ENCODE measurements at places on chromosomes 11 and 22. TPM values are rescaled to one million over a fixed set of nuclear protein-coding genes. Genes with fewer than 3 reads are reported as not detected.

- peaks cover 27% of the 10 kb centered on the region for H3K4me1 ChIP-seq
- no peak for DNase-seq
- H3K36me3 ChIP-seq, result peaks cover 37% of the 10 kb centered on the region
- no peak overlapping the region for H3K4me3 ChIP-seq
- no peaks in the 10 kb centered on the region for H3K27me3 ChIP-seq
Observed at GRCh38 chr22:45334528-45334927, 24.8 kb downstream of the FAM118A start.

GRCh38 chr11:103486604-103487003, 377.4 kb downstream of the DYNC2H1 start:
- no peak for DNase-seq
- H3K4me1 ChIP-seq, result no peaks in the 10 kb centered on the region
- no peaks in the 10 kb centered on the region for H3K27me3 ChIP-seq
- no peak overlapping the region for H3K4me3 ChIP-seq
- H3K36me3 ChIP-seq, result no peaks in the 10 kb centered on the region

DNA sequence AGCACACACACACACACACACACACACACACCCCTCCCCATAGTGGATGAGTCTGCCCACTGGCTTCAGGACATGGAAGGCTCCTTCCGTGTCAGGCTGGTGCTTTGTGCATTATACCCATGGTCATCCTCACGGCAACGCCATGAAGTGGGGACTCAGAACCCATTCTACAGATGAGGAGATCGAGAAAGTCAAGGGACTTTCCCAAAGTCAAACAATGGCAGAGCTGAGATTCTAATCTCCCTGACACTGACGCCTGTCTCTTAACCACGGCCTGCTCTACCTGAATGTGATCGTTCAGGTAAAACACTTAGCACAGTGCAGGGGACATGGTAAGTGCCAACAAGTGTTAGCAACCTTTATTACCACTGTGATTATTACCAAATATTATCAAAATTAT, 4.3 kb upstream of the MN1 start:
- H3K4me3 ChIP-seq, result no peak overlapping the region
- no peak for DNase-seq
- no peaks in the 10 kb centered on the region for H3K27me3 ChIP-seq
- no peak overlapping the region for H3K27ac ChIP-seq
- peaks cover 47% of the 10 kb centered on the region for H3K4me1 ChIP-seq

GRCh38 chr22:43183496-43184277, 3.2 kb downstream of the TTLL12 start:
- H3K4me1 ChIP-seq, result peaks cover 37% of the 10 kb centered on the region
- no peak overlapping the region for H3K27ac ChIP-seq
- no peak overlapping the region for H3K4me3 ChIP-seq
- DNase-seq, result no peak

TEX54 gene
- total RNA-seq, result not detected

OR8D4 gene
- not detected for total RNA-seq

DNA sequence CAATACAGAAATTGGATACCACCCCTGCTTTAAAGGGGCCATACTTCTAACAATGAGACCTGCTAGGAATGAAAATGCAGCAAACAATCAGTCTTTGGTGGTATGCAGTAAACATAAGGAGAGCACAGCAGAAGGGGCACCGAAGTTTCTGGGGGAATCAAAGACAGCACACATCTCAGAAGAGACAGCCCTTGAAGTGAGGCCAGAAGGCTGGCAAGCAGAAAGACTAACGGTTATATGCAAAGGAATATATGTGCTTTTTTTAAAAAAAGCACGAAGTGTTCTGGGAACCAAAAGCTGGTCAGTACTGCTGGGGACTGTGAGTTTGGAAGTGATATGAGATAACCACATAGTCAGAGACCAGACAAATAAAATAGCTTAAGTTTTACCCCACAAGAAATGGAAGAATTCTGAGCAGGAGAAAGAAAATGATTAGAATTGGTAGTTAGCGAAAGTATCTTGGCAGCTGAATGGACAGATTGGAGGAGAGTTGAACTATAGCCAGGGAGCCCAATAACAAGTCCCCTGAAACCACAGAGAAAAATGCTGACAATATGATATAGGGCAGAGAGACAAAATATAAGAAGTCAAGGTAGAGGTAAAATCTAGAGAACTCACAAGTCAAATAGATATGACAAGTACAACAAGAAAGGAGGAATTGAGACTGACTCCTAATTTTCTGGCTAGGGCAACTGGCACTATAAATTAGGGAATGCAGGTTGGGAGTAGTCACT, 125.7 kb downstream of the MRTFA start:
- H3K36me3 ChIP-seq, result no peaks in the 10 kb centered on the region
- no peak overlapping the region for H3K4me3 ChIP-seq
- H3K27me3 ChIP-seq, result no peaks in the 10 kb centered on the region
- H3K4me1 ChIP-seq, result peaks cover 67% of the 10 kb centered on the region

OR52H1 gene
- not detected for total RNA-seq

OPCML gene
- 0.17 TPM for total RNA-seq

DNA sequence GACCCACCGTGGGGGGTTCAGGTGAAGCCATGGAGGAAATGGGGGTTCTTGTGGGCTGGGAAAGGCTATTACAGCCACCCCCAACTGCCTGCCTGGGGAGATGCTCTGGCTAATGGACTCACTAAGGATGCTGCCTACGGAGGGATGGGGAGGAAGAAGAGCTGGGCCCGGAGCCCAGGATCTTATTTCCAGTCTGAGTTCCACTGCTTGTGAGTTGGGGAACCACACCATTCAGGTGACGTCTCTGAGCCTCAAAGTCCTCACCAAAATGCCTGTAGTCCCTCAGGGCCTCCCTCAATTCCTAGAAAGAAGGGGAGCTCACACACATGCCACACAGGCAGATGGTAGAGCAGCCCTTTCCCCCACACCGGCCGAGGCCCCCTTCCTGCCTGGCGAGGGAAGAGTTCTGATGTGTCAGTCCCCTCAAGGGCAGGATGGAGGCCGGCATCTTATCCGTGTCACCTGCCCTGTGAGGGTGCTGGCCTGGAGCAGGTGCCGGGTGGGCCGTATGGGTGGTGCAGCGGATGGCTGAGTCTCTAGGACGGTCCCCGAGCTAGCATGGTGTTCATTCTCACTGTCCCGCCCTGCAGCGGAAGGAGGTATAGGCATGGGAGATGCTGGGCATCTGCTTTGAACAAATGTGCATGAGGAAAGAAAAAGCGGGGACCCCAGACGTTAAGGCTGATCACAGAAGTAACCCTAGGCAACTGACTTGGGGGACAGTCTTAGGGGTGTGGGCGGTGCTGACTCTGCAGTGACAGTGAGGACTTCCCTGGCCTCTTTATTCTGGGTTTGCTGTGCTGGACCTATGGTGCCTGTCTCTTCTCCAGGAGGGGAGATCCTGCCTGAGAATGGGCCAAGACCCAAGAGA, 15.7 kb downstream of the MRGPRF start:
- H3K27me3 ChIP-seq, result peaks cover 5% of the 10 kb centered on the region
- DNase-seq, result no peak
- peaks cover 52% of the 10 kb centered on the region for H3K4me1 ChIP-seq
- no peaks in the 10 kb centered on the region for H3K36me3 ChIP-seq
- H3K27ac ChIP-seq, result peak overlapping the region; percentile 98

- H3K27me3 ChIP-seq, result no peaks in the 10 kb centered on the region
- no peak for DNase-seq
- peaks cover 37% of the 10 kb centered on the region for H3K4me1 ChIP-seq
- peaks cover 15% of the 10 kb centered on the region for H3K36me3 ChIP-seq
- no peak overlapping the region for H3K27ac ChIP-seq
Observed at GRCh38 chr22:20316844-20317401, 2.9 kb downstream of the DGCR6L start.

- H3K27me3 ChIP-seq, result no peaks in the 10 kb centered on the region
- no peaks in the 10 kb centered on the region for H3K4me1 ChIP-seq
- H3K27ac ChIP-seq, result no peak overlapping the region
- H3K4me3 ChIP-seq, result no peak overlapping the region
Observed at GRCh38 chr11:97856666-97857065, 1164.1 kb upstream of the CNTN5 start.

GRCh38 chr22:27993201-27993635, 74.2 kb upstream of the PITPNB start:
- peaks cover 18% of the 10 kb centered on the region for H3K4me1 ChIP-seq
- peaks cover 62% of the 10 kb centered on the region for H3K36me3 ChIP-seq
- DNase-seq, result no peak

NAALADL1 gene
- 22.8 TPM for total RNA-seq

GRCh38 chr22:23084453-23085350, 14.4 kb downstream of the GNAZ start:
- no peaks in the 10 kb centered on the region for H3K27me3 ChIP-seq
- peaks cover 17% of the 10 kb centered on the region for H3K4me1 ChIP-seq
- H3K36me3 ChIP-seq, result no peaks in the 10 kb centered on the region
- DNase-seq, result no peak
- no peak overlapping the region for H3K4me3 ChIP-seq

DNA sequence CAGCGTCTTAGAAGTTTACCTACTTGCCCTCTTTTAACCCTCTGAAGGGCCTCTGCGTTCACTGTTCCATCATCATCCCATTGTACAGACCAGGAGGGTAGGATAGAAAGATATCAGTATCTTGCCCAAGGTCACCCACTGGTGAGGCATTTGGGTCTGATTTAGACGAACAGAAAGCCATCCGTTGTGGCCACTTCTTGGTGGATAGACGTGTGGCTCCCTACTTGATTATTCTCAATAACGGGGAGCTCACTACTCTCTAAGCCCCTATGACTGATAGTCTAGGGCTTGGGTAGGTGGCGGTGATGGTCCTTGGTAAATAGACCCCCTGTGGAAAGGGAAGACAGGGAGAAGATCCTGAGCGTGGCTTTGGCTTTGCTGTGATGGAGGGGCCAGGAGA, 28.6 kb upstream of the PRR5 start:
- peaks cover 5% of the 10 kb centered on the region for H3K4me1 ChIP-seq
- no peaks in the 10 kb centered on the region for H3K36me3 ChIP-seq
- no peak for DNase-seq
- no peak overlapping the region for H3K27ac ChIP-seq
- H3K4me3 ChIP-seq, result no peak overlapping the region

CCS gene
- total RNA-seq, result 27.8 TPM

DNA sequence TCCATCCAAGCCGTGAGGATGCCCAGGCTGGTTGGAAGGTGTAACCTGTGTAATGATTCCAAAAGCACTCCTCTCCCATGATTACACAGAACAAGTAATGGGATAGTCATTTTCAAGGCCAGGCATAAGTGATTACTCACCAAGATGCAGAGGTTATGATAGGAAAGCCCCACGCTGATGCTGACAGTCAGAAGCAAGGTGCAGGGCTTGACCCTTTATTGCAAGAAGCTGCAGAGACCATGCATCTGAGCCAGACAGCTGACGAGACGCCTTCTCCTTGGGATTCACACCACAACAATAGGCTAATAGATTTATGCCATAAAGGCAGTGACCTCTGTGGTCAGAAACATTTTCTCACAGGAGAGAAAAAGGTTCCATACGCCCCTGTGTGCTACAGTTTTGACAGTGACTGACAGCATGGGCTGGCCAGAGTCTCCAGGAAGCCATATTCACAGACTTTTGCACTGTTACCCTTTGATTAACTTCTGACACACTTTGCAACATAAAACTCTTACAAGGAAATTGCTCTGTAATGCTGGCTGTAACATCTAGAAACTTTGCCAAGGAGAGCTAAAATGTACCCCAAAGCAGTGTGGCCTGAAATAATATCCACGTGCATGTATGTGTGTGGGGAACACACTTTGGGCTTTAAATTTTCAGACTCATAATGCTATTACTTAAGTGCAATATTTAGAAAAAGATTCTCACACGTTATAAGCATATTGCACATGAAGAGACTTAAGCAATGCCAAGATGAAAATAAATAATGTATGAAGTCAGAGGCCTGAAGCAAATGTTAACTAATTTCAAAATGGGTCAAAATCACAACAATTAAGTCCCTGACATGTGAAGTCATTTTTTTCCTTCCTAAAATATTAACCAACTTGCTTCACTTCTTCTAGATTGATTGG, 1079.0 kb upstream of the TENM4 start:
- no peak overlapping the region for H3K4me3 ChIP-seq
- no peak overlapping the region for H3K27ac ChIP-seq
- H3K27me3 ChIP-seq, result no peaks in the 10 kb centered on the region
- DNase-seq, result no peak
- no peaks in the 10 kb centered on the region for H3K4me1 ChIP-seq

DNA sequence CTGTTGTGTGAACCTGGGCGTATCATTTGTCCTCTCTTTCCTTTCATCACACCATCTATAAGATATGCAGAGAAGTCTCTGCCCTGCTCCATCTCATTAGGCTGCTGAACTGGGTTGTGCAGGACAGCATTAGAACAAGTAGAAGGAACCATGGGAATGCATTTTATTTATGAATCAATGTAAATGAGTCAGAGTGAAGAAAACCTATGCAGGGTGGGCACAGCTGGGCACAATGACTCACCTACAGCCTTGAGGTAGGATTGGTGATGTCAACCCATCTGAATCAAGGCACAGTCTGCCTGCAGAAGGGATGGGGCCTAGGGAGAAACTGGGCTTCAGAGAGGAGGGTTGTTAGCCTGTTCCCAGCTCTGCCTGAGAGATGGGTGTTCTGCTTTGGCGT, 123.4 kb downstream of the CSNK2A3 start:
- H3K27ac ChIP-seq, result no peak overlapping the region
- peaks cover 4% of the 10 kb centered on the region for H3K4me1 ChIP-seq
- DNase-seq, result no peak
- no peaks in the 10 kb centered on the region for H3K36me3 ChIP-seq
- H3K27me3 ChIP-seq, result no peaks in the 10 kb centered on the region

- H3K27me3 ChIP-seq, result no peaks in the 10 kb centered on the region
- peaks cover 18% of the 10 kb centered on the region for H3K36me3 ChIP-seq
- H3K27ac ChIP-seq, result no peak overlapping the region
Observed at GRCh38 chr11:64792482-64792881, 10.5 kb downstream of the MAP4K2 start.

GRCh38 chr11:121669422-121669821, 216.7 kb upstream of the SORL1-AS1 start:
- H3K4me3 ChIP-seq, result no peak overlapping the region
- H3K4me1 ChIP-seq, result peaks cover 43% of the 10 kb centered on the region
- H3K27me3 ChIP-seq, result no peaks in the 10 kb centered on the region
- no peaks in the 10 kb centered on the region for H3K36me3 ChIP-seq

DNAJB7 gene
- not detected for total RNA-seq

TBX10 gene
- total RNA-seq, result not detected

GRCh38 chr11:35525501-35526175, at the start of gene PAMR1:
TSS of gene PAMR1 (minus strand) at chr11:35525616. CDS start at chr11:35525585, 31 bp downstream.
- DNase-seq, result peak; percentile 92
- no peaks in the 10 kb centered on the region for H3K36me3 ChIP-seq
- peak within 1 kb of the TSS; percentile 44 for H3K27ac ChIP-seq
- H3K27me3 ChIP-seq, result no peaks in the 10 kb centered on the region
- peaks cover 18% of the 10 kb centered on the region for H3K4me1 ChIP-seq

GRCh38 chr11:58654079-58654907, 31.8 kb downstream of the CNTF start:
- H3K36me3 ChIP-seq, result no peaks in the 10 kb centered on the region
- DNase-seq, result peak; percentile 93
- no peak overlapping the region for H3K4me3 ChIP-seq
- H3K4me1 ChIP-seq, result peaks cover 4% of the 10 kb centered on the region
- H3K27ac ChIP-seq, result no peak overlapping the region
- H3K27me3 ChIP-seq, result no peaks in the 10 kb centered on the region

GLB1L3 gene
- 0.42 TPM for total RNA-seq

GRCh38 chr11:132818951-132819350, 713.4 kb downstream of the OPCML start:
- H3K36me3 ChIP-seq, result no peaks in the 10 kb centered on the region
- no peaks in the 10 kb centered on the region for H3K27me3 ChIP-seq
- no peaks in the 10 kb centered on the region for H3K4me1 ChIP-seq
- no peak overlapping the region for H3K27ac ChIP-seq
